ENCODE measurements at places on chromosomes 5 and 9.
A peak's percentile ranks its signal among the peaks of the same experiment; 100 is the strongest.

DNA sequence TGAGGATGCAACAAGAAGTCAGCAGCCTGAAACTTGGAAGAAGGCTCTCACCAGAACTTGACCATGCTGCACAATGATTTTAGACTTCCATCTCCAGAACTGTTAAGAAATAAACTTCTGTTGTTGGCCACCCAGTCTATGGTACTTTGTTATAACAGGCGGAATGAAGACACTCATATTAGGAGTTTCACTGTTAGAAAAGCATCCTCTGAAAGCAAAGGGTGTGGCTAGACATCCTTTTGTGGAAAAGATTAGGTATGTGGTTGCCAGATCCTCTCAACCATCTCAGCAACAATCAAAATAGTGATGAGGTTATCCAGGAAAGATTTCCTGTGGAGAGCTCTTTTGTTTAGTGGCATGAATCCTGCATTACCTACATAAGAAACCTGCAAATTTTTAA, 20.7 kb downstream of the ITGA2 start:
- DNase-seq: no peak

DNA sequence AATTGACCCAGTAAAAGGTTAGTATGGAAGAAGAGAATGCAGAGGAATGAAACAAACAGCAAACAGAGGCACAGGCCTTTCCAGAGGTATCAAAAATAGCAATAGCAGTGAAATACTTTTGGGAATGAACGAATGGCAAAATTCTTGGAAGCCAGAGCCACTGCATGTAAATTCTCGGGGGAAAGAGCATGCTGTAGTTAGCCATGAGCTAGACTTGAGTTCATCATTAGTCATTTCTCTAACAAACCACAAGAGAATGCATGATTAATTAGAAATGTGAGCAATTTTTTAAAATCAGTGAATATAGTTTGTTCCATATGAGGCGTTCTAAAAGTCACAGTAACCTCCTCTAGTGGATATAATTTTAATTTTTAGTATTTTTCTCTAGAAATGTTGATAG, 170.3 kb upstream of the PRR16 start:
- no peak for DNase-seq

DNA sequence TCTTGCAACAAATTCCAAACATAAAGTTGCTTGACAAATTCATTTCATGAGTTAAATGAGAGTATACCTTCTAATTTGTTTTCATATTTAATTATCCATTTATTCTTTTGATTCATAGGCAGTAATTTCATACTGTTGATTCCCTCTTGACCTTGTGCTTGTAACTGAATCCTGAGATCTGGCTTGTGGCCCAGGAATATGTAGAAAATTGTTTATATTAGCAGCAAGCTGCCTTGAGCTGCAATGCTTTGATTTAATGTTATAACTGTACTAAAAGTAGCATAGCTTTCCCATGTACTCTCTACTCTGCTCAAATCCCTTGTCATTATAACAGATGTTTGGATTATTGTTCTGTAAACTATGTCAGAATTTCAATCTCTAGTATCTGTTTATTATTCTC, 780.7 kb downstream of the NR2F1-AS1 start:
- no peak for DNase-seq

GRCh38 chr5:177520916-177521513, 4.3 kb upstream of the DDX41 start:
- DNase-seq: no peak

- no peak for DNase-seq
These were observed 180.2 kb upstream of the EGFLAM start for GRCh38 chr5:38078161-38078560.

DNA sequence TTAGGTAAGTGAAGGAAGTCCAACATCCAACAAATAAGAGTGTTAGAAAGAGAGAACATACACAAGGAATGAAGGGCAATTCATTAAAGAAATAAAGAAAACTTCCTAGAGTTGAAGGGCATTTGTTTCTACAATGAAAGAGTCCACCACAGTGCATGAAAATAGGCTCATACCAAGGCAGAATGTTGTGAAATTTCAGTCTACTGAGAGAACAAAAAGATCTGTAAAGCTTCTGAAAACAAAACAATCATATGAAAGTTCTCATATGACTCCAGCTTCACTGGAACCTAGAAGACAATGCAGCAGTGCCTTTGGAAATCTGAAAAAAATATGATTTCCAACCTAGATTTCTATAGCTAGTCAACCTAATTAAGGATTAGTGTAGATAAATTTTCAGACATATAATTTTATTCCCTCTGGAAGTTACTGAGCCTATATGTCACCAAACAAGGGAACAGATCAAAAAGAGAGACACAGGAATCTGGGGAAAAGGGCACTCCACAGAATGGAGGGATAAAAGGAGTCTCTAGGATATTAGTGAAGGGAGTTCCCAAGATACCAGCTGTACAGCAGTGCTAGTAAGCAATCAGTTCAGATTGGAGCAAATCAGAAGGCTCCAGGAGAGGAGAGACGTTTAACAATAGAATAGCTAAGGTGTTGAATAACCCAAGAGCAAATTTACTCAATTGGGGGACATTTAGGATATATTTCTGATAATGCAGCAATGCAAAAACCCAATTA, 5.8 kb downstream of the C5orf58 start:
- no peak for DNase-seq

- DNase-seq: no peak
These were observed 4.0 kb downstream of the CIZ1 start for GRCh38 chr9:128187361-128187760.

GRCh38 chr5:76791461-76791860, 27.4 kb upstream of the F2RL1 start:
- no peak for DNase-seq

DNA sequence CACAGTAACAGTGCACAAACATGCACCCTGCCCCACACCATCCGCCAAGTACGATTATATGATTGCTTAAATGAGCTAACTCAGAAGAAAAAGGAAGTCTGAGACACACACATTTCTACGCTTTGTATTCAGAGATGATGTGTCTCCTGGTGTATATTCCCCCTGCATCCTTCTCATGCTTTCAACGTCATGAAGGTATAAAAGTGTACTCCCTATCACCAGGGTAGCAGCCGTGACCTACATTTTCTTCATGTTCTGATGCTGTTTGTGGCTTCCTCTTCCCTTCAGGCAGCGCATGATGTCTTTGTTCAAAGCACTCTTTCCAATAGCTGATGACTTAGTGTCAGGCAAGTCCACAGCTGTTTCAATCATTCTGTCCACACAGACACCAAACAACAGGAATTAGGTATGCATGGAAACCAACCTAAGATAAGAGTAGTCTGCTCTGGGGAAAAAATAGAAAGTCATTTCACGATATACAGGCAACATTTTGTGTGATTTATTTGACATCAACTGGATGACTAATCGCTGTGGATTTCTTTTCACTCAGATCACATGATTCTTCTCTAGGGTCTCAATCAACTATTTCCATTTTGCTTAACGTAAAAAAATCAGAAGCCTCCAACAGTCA, 269.4 kb upstream of the PTGER4 start:
- no peak for DNase-seq

- peak; percentile 80 for DNase-seq
These were observed 153.5 kb downstream of the PRELID2 start for GRCh38 chr5:145681686-145682085.

DNA sequence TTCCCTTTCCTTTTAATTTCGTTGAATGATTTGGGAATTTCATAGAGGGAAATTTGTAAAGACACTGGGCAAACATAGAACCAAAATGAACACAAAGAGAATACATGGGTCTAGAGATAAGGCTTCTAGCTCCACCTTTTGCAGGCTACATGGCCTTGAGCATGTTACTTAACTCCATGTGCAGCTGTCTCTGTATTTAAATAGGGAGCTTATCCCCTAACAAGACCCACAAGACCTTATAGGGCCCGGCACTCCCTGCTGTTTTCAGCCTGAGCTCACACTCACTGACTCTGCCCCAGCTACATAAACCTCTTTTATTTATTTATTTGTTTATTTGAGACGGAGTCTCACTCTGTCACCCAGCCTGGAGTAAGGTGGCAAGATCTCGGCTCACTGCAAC, 30.6 kb upstream of the TLE1 start:
- peak; percentile 20 for DNase-seq

- no peak for DNase-seq
These were observed 33.6 kb downstream of the HTR4 start for GRCh38 chr5:148620696-148621095.

DNA sequence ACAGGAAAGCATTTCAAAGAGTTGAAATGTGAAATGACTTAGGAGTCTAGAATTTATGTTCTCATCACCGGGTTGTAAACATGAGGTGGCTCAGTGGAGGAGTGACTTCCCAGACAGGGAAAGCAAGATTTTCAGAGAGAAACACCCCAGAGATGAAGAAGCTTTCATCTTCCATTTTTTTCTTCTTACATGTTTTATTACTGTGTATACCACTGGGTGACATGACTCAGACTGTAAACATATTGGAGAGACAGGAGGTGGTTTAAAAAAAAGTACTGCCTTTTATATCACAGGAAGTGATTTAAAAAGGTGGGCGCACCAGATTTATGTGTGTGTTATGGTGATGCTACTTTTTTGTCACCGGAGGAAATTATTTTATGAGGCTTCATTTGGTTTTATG, 209.1 kb upstream of the TUT7 start:
- DNase-seq: peak; percentile 32

DNA sequence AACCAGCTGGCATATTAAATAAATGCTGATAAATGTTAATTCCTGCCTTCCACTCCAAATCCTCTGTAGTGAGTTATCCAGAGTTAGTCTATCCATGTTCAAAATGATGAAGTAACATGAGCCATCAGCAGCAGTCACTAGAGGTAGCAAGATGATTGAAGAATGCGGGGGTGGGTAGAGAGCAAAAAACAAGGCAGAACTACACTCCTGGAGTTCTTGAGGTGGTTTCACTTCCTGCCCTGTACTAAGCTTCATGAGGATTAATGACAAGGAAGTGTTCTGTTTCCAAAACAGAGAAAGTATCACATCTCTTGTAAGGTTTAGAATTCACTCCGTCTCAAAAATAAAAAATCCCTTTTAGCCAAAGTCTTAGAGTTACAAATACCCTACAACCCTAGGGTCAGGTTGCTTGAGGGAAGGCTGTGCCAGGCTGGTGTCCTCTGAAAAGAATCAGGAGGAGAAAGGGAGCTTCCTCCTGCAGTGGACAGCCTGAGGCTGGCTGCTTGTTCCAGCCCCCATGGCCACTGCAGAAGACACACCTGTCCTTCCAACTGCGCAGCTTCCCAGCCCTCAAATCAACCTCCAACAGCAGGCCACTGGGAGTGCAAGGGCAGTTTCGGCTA, 180.2 kb downstream of the DENND1A start:
- DNase-seq: no peak

DNA sequence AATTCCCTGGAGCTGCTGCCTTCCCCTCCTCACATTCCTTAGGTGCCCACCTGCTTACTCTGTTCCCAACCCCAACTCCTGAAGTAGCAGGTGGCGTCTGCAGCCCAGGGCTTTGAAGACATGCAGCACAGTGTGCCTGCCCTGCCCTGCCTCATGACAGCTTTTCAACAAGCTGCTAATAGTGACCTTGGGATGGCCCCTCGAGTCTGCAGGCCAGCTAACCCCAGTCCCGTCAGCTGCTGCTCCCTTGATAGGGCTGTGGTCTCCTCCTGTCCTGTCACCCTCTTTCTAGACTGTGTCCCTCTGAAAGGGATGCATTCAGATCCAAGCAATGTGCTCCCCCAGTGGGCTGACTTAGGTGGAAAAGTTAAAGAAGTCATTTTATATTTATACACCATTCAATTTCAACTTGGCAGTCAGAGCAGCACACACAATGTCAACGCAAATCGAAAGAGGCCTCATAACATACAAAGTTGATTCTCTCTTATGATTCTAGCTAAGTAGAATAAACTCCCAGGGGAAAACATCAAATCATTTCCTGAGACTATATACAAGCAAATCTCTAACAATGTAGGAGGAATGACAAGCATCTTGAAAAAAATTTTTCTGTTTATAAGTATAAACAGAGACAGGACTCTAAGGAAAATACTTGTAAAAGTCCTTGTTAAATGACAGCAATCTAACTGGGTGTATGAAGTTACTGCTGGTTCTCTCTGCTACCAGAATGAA, 37.9 kb downstream of the ADRB2 start:
- DNase-seq: no peak

DNA sequence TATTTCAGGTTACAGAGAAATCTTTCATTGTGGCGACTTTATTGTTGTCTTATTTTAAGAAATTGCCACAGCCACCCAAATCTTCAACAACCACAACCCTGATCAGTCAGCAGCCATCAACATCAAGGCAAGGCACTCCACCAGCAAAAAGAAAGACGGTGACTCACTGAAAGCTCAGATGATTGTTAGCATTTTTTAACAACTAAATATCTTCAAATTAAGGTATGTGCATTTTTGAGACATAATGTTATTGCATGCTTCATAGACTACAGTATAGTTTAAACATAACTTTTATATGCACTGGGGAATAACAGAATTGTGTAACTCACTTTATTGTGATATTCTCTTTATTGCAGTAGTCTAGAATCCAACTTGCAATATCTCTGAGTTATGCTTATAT, 263.4 kb downstream of the TMEM232 start:
- no peak for DNase-seq

DNA sequence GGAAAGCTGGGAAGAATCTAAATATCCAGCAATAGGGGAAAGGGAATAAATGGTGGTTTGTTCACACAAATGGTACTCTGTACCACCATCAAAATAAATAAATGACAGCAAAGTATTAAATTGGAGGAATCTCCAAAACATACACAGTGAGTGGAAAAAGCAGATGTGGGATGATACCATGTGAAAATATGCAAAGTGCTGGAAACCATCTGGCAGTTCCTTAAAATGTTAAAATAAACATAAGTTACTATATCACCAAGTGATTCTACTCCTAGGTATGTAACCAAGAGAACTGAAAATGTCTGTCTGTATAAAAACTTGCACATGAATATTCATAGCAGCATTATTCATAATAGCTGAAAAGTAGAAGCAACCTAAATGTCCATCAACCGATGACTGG, 41.9 kb upstream of the TEX48 start:
- DNase-seq: no peak

- DNase-seq: no peak
These were observed 10.3 kb upstream of the WHRN start for GRCh38 chr9:114515528-114515927.

GRCh38 chr5:140883373-140883772, 1.4 kb downstream of the PCDHA13 start:
- no peak for DNase-seq

DNA sequence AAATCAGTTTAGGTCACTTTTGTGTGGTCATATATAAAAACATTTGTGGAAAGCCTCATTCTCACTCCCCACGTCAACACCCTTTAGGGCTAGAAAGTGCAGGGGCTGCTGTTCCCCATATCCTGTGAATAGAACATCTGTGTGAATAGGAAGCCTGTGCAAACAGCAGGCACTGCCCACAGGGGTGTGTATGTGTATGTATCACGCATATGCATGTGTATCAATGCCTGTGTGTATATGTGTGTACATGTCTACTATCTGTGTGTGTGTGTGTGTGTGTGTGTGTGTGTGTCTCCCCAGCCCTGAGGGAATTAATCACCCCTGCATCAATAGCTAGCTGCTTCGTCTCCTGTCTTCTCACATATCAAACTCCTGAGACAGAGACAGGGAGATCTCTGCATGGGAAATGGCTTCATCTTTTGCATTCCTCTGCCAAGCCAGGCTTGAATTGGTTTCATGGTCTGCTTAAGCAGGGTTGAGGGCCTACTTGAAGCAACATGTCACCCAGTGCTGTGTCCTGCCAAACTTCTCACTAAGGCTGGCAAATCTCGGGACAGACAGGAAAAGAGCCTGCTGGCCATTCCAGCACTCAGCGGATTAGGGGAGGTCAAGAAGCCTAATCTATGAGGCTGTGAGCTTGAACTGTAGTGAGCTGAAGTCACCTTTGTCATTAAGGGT, 265.8 kb downstream of the ADAMTSL1 start:
- no peak for DNase-seq

GRCh38 chr5:14720236-14720923, 55.9 kb downstream of the OTULIN start:
- DNase-seq: no peak

- DNase-seq: no peak
These were observed 112.1 kb downstream of the KIF4B start for GRCh38 chr5:155125551-155126095.

Measured in HT-29 (cell line).